Left lobe of liver (tissue), 2 donors: ENCODE measurements at places on chromosomes 6 and 20. TPM values are rescaled to one million over a fixed set of nuclear protein-coding genes. Genes with fewer than 3 reads are reported as not detected.

GRCh38 chr6:165726965-165727381, 63.9 kb upstream of the PDE10A start:
- no peak for DNase-seq

- DNase-seq, result no peak
These were observed 10.7 kb upstream of the VEGFA start for GRCh38 chr6:43759136-43759906.

MAS1 gene
- not detected for total RNA-seq

KIF25 gene
- 0.43 TPM for total RNA-seq
